Epithelial cell of prostate (primary cell): ENCODE measurements at places on chromosomes 12 and 14.

DNA sequence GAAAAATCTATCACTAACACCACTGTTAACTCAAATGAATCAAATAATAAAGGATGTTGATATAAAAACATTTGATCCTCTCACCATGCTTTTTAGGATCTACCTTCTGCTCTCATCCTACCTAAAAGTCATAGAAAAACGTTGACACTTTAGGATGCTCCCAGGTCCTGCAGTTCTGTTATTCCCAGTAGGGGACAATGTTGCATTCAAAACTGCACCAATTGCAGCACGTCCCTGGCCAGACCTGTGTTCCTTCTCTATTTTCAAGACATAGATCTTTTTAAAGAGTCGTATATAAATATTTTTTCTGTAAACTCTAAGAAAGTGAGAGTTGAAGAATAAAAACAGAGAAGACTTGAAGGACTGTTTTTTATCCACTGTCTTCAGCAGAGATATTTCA lies 8.8 kb downstream of the AICDA start:
- no peak for DNase-seq

GRCh38 chr12:110501399-110501751 lies 536 bp downstream of the VPS29 start:
- DNase-seq = peak; percentile 34

GRCh38 chr12:53997204-53998109 lies 2.5 kb upstream of the HOXC9 start:
- DNase-seq = no peak

- DNase-seq = no peak
These were observed 14.4 kb downstream of the CLSTN3 start for GRCh38 chr12:7144414-7145120.

GRCh38 chr12:118633071-118633470 lies 256.7 kb downstream of the SUDS3 start:
- DNase-seq = no peak

GRCh38 chr14:94397289-94398181 lies 9.1 kb upstream of the SERPINA1 start:
- DNase-seq = no peak

GRCh38 chr14:64704743-64705380 lies 638 bp downstream of the PLEKHG3 start:
- no peak for DNase-seq

DNA sequence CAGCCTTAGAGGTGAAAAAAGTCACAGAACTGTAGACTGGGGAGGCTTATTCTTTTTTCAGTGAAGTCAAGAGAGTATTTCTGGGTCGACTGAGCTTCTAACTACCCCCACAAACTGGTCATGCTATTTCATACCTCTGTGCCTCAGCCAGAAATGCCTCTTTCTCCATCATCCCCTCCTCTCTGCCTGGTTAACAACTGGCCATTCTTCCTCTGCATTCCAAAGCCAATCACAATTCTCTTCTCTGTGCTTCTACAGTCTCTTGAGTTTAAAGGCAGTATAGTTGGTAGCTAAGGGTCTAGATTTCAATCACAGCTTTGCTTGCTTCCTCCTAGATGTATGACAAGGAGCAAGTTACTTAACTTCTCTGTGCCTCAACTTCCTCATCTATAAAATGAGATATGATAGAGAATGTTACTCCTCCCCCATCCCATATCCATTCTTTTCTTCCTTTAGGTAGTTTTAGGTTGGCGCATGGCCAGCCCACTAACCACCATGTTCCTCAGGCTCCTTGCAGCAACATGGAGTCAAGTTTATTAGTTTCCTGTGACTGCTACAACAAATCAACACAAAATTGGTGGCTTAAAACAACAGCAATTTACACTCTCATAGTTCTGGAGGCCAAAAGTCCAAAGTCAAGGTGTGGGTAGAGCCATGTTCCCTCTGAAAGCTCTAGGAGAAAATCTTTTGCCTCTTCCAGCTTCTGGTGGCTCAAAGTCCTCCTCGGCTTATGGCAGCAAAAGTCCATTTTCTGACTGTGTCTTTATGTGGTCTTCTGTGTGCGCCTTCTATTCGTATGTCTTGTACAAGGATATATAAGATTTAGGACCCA lies 62.5 kb downstream of the ITPR2 start:
- no peak for DNase-seq

DNA sequence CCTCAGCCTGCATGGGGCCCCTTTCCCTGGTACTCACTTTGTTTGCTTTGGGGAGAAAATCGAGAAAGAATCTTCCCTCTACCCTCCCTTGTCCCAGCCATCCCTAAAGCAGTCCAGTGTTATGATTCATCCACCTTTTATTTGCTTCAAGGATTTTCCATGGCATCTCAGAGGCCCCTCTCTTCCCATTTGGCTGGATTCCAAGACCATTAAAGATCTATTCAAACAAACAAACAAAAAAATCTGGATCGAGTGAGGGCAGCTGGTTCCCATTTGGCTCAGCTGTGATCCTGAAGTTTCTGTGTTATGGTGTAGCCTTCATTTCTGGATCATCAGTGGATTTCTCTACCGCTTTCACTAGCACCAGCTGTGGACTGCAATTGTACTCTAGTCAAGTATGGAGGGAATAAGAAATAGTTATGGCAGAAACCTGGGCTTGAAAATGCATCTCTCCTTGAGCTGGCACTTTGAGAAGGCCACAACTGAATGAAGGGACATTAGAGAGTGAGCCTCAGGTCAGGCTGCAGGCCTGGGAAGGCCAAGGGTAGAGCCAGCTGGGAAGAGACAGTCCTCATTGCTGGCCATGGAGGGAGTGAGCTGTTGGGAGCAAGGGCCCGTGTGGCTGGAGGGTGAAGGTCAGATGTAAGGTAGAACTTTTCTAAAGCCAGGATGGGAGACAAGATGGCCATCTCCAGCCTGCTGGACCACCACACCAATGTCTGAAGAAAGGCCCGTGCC lies 13.7 kb downstream of the KRT71 start:
- no peak for DNase-seq
